ENCODE measurements at places on chromosomes 3 and 15. TPM values are rescaled to one million over a fixed set of nuclear protein-coding genes. Genes with fewer than 3 reads are reported as not detected.
A peak's percentile ranks its signal among the peaks of the same experiment; 100 is the strongest.

DNA sequence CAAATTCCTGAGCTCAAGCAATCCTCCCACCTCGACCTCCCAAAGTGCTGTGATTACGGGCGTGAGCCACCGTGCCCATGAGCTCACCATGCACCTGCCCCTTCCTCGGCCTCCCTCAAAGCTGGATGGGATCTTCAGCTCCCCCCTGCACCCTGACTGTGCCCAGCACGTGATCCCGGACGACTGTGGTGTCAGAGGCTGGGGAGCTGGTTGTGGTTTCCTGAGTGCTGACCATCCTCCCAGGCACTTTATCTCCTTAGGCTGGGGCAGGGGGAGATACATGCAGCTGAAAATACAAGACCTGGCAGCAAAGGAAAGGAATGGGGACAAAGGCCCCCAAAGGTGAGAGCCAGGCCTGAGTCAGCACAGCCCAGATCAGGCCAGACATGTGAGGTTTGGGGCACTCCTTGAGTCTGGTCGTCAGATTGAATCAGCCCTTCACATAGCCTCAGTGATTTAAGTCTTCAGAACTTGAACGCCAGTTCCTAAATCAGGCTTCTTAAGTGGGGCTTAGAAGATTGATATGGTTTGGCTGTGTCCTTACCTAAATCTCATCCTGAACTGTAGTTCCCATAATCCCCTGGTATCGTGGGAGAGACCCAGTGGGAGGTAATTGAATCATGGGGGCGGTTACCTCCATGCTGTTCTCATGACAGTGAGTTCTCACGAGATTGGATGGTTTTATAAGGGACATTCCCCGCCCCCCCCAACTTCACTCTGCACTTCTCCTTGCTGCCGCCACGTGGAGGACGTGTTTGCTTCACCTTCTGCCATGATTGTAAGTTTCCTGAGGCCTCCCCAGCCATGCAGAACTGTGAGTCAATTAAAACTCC lies 35.8 kb downstream of the PRKCD start:
- DNase-seq: peak; percentile 81

DNA sequence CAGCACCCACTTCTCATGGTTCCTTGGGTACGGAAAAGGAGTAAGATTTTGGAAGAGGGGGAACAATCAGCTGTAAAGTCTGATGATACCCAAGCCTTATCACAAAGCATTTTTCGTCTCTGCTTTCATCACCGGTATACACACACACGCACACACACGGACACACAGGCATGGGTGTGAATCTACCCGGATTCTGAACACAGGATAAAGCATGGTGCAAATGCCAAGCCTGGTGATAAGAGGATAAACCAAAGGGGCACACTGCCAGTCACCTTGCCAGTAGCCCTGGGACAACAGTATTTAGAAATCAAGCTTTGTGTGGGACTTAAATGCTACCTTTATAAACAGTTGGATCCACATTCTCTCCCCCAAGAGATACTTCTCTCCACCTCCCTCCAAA lies 22.2 kb downstream of the FAM174B start:
- no peak for DNase-seq

DNA sequence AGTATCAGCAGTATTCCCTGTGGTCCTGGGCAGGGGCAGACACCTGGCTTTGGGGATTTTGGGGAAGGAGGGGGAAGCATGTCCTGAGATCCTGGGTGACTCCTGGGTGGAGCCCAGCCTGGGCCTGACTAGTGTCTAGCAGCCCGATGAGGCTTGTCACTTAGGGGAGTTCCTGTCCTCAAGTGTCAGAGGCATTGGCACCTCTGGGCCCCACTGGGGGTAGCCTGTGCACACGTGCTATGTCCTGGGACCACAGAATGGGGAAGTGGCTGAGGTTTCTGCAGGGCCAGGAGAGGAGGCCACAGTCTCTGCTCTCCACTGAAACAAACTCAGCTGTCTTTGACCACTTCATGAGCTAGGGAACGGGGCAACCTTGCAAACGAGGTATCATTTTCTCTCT lies 31.5 kb upstream of the ADCY5 start:
- DNase-seq: no peak

GRCh38 chr3:88112289-88112688 lies 37.5 kb upstream of the C3orf38 start:
- DNase-seq: no peak

GRCh38 chr3:13174011-13174802 lies 101.0 kb upstream of the IQSEC1 start:
- DNase-seq: no peak

Gene ADAMTS17
- 0.10 TPM for total RNA-seq

Gene PCSK6
- 1.6 TPM for total RNA-seq
